HL-60 (cell line): ENCODE measurements at places on chromosomes 3 and 15.

DNA sequence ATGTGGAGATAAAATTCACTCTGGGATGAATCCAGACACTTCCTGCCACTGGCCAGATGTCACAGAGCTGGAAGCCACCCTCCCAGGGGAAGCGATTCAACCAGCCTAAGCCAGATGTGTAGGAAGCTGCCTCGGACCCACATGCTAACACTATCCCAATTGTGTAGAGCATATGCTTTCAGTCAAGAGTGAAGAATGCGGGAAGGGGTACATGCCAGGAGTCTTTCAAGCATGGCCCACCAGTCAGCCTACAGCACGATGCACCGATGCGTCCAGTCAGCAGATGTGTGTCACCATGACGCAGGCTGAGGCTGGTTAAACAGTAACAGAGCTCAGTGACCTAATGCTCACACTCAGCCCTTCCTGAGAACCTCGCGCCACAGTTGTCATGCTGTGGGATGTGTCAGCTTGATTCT lies 38.8 kb upstream of the BNC1 start:
- DNase-seq: no peak

GRCh38 chr3:27714146-27714526 lies 8.0 kb downstream of the EOMES start:
- DNase-seq: no peak

DNA sequence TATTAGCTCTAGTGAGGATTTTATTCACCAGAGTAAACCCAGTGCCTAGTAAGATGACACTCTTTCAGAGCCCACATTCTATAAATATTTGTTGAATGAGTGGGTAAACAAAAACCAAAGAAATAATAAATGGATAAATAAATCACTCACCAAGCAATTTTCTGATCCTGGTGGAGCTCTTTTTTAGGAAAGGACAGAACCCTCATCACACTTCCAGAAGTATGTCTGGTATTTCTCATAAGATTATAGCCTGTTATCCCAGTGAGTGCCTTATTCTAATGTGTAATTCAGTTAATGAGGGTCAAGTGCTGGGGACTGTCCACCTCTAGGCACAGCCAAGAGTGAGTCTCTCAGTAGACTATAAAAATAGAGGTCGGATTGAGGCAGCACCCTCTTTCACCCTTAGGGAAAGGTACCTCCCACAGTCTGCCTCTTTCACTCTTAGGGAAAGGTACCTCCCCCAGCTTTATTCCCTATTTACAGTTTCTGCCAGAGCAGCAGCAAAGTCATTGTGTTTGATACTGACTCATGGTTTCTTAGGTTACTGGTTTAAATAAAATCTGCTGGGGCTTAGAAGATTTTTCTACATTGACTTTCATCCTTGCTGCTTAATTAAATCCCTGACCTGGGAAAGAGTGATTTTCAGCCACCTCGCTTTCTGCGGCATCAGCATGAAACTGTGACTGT lies 145.0 kb downstream of the STAC start:
- DNase-seq: no peak

DNA sequence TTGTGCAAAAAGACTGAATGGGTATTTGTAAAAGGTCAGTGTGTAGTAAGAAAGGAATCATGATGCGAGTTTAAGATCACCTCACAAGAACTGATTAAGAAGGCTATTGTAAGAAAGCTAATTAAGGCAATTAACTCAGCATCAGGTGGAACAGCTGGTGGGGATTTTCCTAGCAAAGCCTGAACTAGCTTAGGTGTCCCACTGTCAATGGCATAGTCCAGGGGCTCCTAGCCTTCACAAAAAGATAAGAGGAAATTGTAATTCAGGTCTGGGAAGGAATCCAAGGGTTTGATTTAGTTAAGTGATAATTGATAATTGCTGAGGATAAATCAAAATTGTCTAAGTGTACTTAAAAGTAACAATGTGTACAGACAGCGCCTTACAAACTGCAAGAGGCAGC lies 901.6 kb downstream of the TUSC7 start:
- DNase-seq: no peak

DNA sequence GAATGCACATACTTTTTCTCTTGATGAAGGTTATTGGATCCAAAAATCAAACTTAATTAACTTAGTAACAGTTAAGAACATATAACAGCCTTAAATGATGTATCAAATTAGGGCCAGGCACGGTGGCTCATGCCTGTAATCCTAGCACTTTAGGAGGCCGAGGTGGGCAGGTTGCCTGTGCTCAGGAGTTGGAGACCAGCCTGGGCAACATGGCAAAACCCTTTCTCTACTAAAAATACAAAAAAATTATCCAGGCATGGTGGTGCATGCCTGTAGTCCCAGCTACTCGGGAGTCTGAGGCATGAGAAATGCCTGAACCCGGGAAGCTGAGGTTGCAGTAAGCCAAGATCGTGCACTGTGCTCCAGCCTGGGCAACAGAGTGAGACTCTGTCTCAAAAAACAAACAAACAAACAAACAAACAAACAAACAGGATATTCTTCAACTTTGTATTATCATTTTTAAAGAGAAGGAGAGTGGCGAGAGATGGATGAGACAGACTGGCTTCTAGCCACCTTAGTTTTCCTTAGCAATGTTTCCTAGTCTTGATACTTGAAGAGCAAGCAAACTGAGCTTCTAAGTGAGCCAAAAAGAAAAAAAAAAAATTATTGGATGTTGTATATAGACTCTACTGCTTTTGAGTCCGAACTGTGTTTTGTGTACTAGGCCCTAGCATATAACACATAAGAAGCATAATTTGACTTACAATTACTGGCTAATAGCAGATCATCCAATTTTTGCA lies 13.8 kb downstream of the SPRED1 start:
- no peak for DNase-seq

GRCh38 chr15:29887721-29888120 lies 65.5 kb upstream of the TJP1 start:
- no peak for DNase-seq

DNA sequence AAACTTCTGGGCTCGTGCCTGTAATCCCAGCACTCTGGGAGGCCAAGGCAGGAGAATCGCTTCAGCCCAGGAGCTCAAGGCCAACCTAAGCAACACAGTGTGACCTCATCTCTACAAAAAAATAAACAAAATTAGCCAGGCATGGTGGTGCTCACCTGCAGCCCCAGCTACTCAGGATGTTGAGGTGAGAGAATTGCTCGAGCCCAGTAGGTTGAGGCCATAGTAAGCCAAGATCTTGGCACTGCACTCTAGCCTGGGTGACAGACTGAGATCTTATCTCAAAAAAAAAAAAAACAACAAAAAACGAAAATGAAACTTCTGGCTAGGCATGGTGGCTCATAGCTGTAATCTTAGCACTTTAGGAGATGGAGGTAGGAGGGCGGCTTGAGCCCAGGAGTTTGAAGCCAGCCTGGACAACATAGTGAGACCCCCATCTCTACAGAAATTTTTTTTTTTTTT lies 53.7 kb downstream of the PIK3CB start:
- DNase-seq: no peak

- no peak for DNase-seq
Observed at GRCh38 chr15:71713191-71713809, 97.1 kb upstream of the NR2E3 start.

DNA sequence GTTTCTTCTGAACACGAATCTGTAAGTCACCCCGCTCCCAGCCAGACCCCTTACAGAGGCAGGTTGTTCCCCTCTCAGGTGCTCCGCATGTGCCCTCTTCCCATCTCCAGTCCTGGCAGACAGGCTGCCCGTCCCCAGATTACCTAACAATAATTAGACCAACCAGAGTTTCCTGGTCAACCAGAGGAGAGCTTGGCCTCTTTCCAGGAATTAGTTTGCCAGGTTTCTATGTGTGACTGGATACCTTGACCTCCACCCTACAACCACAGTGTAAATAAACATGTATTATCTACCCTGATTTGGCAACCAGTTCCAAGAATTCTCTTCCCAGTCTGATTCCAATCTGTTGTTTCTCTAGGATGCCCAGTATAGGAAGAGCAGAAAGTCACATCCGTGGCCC lies 178.0 kb upstream of the UMPS start:
- no peak for DNase-seq

DNA sequence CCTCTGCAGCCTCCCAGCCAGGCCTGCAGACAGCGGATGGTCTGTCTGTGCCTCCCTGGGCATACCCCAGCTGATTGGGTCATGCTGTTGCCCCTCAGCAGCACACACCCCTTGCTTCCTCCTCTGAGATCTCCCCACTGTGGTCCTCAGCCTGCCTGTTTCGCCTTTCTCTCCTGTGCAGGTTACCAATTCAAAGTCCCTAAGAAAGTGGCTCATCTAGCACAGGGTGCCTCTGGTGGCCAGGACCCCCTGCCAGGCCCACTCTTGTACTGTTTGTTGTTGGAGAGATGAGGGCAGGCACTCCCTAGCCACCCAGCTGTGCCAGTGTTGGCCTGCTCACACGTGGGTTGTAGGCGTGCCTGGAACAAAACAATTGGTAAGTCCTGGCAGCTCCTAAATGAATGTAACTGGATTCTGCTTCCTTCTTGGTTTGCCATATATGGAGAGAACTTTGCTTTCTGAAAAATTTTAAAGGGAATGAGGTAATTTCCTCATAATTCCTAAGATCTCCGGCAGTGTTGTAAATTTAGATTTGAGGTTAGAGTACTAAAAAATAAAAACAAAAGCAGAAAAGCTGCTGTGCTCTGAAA lies 213.2 kb upstream of the IL12A start:
- no peak for DNase-seq
